ENCODE measurements at places on chromosomes 1 and 21. TPM values are rescaled to one million over a fixed set of nuclear protein-coding genes. Genes with fewer than 3 reads are reported as not detected.

The TRABD2B gene
- total RNA-seq = 0.93 TPM

The CFAP57 gene
- total RNA-seq = 0.26 TPM

The ERG gene
- total RNA-seq = 0.23 TPM

The TPTE gene
- total RNA-seq = not detected

The C1orf87 gene
- total RNA-seq = not detected

The TOMM20 gene
- 85.4 TPM for total RNA-seq

The CFHR4 gene
- not detected for total RNA-seq

The RXRG gene
- not detected for total RNA-seq

The GPR37L1 gene
- total RNA-seq = not detected

The SEC16B gene
- 1.5 TPM for total RNA-seq

The IL19 gene
- total RNA-seq = not detected

The KIF26B gene
- total RNA-seq = 11.6 TPM

The KRTAP13-2 gene
- not detected for total RNA-seq

The KCNA3 gene
- total RNA-seq = not detected

The TP73 gene
- total RNA-seq = not detected

The NUF2 gene
- total RNA-seq = 1.1 TPM

The GCSAML gene
- not detected for total RNA-seq

The ACOT11 gene
- total RNA-seq = 2.3 TPM

The TINAGL1 gene
- 9.1 TPM for total RNA-seq

The MRPL39 gene
- 14.8 TPM for total RNA-seq

The LCE5A gene
- not detected for total RNA-seq

The CDCA8 gene
- total RNA-seq = 0.60 TPM

The CBR3 gene
- 7.4 TPM for total RNA-seq

The DHCR24 gene
- 176 TPM for total RNA-seq

The LCA5L gene
- total RNA-seq = 2.5 TPM

The PRRC2C gene
- 30.3 TPM for total RNA-seq

The OR2L2 gene
- total RNA-seq = not detected

The SLFNL1 gene
- 0.58 TPM for total RNA-seq

The FCER1A gene
- total RNA-seq = not detected

The CFHR2 gene
- not detected for total RNA-seq

The SERPINC1 gene
- not detected for total RNA-seq

The AMY1C gene
- total RNA-seq = not detected

The KCNE1 gene
- total RNA-seq = not detected

The ERI3 gene
- total RNA-seq = 73.3 TPM

The S100B gene
- total RNA-seq = 0.09 TPM

The AIM2 gene
- total RNA-seq = not detected

The ZRANB2 gene
- 38.0 TPM for total RNA-seq

The CFAP107 gene
- total RNA-seq = not detected

The FTCD gene
- total RNA-seq = 1.4 TPM

The PTAFR gene
- 0.23 TPM for total RNA-seq

The CD5L gene
- total RNA-seq = not detected

The CA6 gene
- not detected for total RNA-seq

All from pericardium fibroblast (primary cell).